HFFc6 (cell line): ENCODE measurements at places on chromosomes 13 and 19.

GRCh38 chr13:71866335-71867130, 471 bp downstream of the DACH1 start:
- no peak for DNase-seq

- DNase-seq = no peak
Measured at GRCh38 chr13:52994865-52995264, 33.7 kb upstream of the OLFM4 start.

DNA sequence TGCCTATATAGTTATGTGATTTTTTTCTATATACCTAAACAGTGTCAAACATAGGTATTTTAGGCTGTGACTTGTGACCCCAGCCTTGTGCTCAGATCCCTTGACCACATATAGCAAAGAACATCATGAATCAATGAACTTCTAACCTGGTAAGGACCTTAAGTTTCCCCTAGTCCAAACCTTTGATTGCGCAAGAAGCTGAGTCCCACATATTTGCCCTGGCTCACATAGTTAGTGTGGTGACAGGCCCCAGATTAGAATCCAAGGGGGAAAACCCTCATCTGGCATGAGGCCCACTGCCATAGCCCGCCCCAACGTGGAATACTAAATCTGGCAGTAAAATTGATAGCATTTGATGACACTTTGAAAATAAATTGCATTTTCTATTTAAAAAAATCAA, 171.8 kb downstream of the MZT1 start:
- no peak for DNase-seq

DNA sequence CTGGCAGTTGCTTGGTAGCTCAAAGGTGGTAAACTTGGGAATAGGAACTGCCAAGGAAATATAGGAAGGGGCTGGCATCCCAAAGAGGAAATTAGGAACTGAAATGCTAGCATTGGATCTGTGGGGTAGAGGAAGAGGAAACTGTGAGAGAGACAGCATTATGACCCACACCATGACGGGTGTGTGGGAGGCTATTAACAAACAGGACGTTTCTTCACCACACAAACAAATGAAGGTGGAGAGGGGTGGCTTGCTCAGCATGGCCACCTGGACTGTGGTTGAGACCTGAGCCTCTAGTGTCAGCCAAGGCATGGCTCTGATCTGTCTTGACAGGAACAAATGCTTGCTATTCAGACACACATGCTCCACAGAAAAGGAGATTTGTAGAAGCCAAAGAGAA, 178.2 kb downstream of the B3GLCT start:
- no peak for DNase-seq

- DNase-seq = no peak
Measured at GRCh38 chr19:6228551-6229215, 51.1 kb downstream of the MLLT1 start.

GRCh38 chr19:42762789-42763188, 2.7 kb downstream of the PSG8 start:
- peak; percentile 5 for DNase-seq

DNA sequence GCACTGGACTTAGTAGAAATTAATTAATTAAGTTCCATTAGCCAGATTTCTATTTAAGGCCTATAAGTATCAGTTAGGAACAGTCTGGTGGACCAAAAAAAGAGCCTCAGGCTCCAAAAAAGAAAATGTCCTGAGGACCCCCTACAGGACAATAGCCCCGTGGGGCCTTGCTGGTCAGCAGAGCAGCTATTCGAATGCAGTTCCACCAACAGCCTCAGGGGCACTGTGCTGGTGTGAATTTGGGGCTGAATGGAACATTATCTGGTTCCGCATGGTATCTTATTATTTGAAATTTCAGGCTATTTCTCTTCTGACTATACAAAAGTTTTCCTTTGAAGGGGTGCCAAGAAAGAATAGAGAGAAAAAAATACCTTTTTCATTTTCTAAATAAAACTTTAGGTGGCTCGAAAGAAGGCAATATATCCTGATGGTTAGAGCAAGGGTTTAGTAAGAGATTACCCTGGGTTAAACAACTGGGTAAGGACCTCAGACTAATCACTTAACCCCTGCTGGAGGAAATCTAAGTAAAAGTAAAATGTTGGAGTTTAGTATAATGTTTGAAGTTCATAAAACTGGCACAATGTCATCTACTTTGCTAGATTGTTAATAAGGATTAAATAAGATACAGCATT, 147.2 kb downstream of the MIPEP start:
- DNase-seq = no peak

DNA sequence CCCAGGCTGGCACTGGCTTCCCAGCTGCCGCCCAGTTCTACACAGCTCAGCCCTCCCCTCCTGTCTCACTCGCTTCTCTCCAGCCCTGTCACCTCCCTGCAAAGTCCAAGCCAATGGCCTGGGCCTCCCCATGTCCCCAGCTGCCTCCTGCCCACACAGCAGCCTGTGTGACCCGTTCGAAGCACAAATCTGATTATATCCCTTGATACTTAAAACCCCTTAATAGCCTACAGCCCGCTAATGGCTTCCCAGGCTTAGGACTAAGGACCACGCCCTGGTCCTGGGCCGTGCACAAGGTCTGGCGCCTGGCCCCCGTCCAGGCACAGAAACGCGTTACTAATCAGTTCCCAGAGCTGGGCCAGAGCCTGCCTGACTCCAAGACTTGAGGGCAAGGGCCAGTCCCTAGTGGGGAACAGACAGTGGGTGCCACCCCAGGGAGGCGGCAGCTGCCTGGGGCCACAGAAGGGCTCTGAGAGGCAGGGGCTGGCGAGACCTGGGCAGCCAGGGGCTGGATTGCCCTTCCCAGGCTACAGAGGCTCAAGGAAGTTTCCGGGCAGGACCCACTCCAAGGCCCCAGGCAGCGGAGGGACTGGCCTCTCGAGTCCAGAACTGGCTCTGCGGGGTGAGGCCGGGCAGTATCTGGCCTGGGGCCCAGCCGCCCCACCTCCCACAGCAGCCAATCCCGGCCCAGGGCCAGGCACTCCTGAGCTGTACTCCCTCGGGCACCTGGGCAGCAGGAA, 10.4 kb downstream of the XAB2 start:
- DNase-seq = no peak

DNA sequence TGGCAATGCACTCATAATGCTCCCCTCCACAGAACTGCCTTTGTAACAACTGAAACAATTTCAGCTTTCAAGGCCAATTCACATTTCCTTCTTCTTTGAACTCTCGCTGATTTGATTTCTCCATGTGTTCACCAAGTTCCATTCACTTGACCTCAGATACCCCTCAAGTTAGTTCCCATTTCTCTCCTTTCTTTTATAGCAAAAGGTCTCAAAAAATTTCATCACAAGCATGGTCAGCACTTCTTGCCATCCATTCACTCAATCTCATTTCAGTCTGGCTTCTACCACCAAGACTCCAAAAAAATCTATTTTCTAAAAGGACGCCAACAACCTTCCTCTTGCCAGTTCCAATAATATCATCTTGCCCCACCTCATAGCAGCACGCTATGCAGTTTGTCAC, 135.7 kb downstream of the DIAPH3 start:
- no peak for DNase-seq

- DNase-seq = no peak
Measured at GRCh38 chr13:19685034-19685433, 51.6 kb downstream of the MPHOSPH8 start.

DNA sequence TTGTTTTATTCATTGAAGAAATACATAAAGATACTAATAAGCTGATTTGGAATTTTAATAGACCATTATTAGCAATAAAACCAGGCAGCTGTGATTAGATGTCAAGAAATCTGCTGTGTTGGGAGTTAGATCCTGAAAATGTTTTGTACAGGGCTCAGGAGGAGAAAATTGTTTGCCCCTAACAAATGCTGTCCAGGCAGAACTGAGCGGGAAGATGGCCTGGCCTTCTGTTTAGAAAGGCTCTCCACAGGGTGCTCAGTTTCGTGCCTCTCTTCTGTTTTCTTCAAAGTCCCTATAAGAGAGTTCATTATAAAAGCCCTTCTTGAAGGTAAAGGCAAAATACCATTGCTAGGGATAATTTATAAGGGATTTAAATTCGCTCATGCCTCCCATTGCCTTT, 64.1 kb downstream of the ERCC5 start:
- no peak for DNase-seq

GRCh38 chr19:18366021-18366435, 19.9 kb upstream of the GDF15 start:
- DNase-seq = peak; percentile 29

- no peak for DNase-seq
Measured at GRCh38 chr19:38264486-38265212, at the start of gene SPINT2. Gene SPINT2 (plus strand): TSS chr19:38264573. CDS start chr19:38264893, 320 bp downstream.

DNA sequence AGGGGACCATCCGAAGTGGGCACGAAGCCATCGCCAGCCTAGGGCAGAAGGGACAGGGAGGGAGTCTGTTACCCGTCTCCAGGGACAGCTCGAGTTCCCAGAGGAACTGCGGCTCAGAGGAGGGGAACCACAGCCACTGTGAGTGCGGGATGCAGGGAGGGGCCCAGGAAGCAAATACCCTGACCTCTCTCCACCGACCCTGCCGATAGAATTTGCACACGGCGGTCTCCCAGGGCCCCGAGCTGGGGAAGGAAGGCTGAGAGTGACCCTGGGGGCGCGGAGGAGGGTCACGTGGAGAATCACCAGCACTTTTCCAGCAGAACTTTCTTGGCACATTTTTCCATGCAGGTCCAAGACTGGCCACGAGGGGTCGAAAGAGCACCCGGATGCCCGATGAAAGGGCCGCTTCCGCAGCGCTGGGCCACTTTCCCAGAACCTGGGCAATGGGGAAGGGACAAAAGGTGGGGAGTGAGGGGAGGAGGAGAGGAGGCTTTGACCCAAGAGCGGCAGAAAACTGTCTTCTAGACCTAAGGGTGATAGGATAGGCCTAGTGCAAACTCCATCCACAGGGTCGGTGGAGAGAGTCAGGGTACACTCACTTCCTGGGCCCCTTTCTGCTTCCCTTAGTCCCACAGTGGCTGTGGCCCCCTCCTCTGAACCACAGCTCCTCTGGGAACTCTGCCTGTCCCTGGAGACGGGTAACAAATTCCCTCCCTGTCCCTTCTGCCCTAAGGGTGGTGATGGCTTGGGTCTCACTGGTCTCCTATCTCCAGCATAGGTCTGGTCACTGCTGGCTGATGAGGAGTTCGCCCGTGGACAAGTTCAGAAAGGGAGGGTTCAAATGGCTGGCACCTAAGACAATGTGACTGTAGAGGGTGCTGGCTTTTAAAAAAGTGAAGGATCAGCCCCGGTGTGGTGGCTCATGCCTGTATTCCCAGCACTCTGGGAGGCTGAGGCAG, 5.3 kb upstream of the GPR4 start:
- peak; percentile 60 for DNase-seq

- peak; percentile 72 for DNase-seq
Measured at GRCh38 chr19:38285567-38285966, 18.5 kb upstream of the C19orf33 start.

- peak; percentile 45 for DNase-seq
Measured at GRCh38 chr19:46357846-46358583, 11.1 kb downstream of the PPP5C start.

- peak; percentile 35 for DNase-seq
Measured at GRCh38 chr13:33127009-33127551, 110.9 kb downstream of the KL start.

DNA sequence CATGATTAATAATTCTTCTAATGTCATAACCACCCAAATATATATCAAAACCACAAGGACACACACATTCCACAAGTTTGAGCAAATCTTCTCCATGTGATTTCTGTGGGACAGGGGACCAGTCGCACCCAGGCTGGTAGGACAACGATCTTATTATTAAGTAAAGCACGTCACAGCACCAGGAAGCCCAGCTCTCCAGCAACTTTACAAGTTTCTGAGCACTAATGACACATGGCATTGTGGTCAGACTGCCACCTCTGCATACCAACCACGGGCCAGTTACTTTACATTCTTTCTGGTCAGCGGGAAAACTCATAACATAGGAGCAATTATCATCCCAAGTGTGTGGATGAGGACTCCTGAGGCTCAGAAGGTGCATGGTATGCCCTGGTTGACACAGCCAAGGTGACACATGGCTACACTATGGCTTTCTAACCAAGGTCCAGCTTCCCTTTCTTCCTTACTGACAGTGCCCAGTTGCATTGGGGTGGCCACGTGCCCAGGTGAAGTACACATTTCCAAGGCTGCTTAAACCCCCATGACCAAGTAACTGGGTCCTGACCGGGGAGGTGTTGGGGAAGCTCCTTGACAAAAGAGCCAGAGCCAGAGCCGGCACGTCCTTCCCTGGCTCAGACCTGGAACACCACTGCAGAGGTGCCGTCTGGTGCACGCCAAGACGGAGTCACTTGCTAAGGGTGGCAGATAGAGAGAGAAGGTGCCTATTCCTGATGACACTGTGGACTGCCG, 27.4 kb downstream of the LATS2 start:
- DNase-seq = peak; percentile 68

GRCh38 chr13:42895776-42896175, 96.3 kb downstream of the EPSTI1 start:
- no peak for DNase-seq

DNA sequence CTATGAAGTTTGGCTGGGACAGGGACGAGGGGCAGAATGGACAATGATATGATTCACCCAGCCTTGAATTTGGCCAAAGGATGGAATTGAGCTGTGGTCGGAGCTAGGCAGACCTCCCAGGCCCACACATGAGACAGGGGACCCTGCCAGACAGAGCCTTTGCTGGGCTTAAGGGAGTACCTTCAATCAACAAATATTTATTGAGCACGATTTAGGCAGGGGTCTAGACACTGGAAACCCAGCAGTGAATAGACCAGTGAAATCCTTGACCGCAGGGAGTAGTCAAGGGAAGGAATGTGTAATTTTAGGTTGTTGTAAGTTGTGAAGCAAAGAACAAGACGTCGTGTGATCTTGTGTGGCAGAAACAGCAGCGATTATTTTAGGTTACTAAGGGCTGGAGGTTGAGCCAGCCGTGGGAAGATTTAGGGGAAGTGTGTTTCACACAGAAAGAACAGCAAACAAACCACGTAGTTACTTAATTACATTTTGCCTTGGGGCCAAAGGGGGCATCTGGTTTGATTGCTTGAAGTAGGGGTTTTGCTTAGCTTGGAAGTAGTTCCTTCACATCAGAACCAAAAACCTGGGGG, 16.9 kb upstream of the AP1M2 start:
- DNase-seq = no peak

- DNase-seq = no peak
Measured at GRCh38 chr19:54465426-54466109, 2.0 kb upstream of the LENG9 start.

GRCh38 chr13:105247830-105248229, 1287.6 kb downstream of the EFNB2 start:
- DNase-seq = no peak

DNA sequence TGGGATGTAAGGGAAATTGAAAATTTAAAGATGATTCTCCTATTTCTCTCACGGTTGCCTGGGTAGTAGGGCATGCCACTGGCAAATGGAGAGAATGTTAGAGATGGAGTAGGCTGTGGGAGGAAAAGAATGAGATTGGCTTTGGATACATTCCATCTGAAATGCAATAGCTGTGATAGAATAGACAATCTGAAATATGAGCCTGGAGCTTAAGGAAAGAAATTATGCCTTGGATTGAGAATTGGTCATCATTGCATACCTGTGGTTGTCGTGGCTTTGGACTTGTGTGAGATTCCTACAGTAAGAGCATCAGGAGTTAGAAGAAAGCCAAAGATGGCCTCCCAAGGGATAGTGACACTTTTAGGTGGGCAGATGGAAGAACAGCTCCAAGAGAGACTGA, 305.1 kb upstream of the SLC10A2 start:
- DNase-seq = no peak
